T-helper 2 cell (primary cell): ENCODE measurements at places on chromosomes 1 and 21.

DNA sequence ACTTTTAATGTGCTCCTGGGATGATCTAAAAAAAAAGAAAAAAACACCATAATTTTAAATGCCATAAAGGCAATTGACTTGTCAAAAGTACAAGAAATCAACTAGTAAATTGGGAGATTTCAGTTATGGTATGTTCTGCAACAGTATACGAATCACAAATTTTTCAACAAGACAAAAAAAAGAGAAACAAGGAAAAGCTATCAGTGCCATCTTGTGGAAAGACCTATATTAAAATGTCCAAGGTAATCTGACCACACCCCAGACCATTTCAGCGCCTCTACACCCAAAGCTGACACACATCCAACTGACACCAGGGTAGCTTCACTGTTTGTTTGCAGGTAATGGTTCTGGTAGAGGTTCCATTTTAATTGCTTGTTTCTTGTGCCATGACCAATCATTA lies 5.0 kb upstream of the DUSP23 start:
- DNase-seq: no peak

GRCh38 chr1:170146720-170147263 lies 1.0 kb downstream of the NTMT2 start:
- no peak for DNase-seq

GRCh38 chr1:206049919-206050600 lies 2.9 kb upstream of the RHEX start:
- DNase-seq: no peak

DNA sequence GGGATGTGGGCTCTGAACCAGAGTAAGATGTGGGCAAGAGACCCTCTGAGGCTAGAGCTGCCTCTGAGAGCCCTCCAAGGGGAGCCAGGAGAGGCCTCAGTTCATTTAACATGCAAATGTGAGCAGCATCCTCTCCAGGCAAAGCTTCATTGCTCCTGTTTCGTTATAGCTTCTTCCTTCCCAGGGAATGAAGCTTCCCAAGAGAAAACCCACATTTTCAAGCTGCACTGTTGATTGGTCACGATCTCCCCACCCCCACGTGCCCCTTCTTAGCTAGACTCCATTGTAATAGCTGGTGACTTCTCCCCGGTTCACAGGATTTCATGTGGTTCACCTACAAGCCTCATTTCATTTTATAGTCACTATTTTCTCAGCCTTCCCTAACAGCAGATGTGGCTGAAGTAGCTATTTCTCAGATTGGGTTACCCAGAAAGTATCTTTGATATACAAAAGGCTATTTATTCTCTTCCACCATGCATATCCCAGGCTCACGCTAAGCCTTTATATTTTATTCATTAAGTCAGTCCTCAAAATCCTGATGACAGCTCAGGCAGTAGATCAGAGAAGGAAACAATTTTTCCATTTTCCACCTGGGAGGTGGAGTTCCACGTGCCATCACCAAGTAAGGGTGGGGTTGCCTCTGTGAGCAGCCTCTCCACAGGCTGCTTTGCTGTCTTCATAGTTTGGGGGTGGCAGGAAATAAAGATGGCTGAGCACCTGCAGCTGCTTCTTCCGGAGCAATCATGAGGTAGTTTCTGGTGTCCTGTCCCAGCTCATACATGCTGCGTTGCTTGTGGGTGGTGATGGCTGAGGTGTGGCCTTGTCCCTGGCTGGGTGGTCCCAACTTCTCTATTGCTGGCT lies 178.3 kb upstream of the RAB4A start:
- DNase-seq: no peak

GRCh38 chr1:118987468-118988185 lies 516 bp downstream of the TBX15 start:
- DNase-seq: no peak

- DNase-seq: no peak
Measured at GRCh38 chr1:35717911-35718476, 690 bp downstream of the C1orf216 start.

DNA sequence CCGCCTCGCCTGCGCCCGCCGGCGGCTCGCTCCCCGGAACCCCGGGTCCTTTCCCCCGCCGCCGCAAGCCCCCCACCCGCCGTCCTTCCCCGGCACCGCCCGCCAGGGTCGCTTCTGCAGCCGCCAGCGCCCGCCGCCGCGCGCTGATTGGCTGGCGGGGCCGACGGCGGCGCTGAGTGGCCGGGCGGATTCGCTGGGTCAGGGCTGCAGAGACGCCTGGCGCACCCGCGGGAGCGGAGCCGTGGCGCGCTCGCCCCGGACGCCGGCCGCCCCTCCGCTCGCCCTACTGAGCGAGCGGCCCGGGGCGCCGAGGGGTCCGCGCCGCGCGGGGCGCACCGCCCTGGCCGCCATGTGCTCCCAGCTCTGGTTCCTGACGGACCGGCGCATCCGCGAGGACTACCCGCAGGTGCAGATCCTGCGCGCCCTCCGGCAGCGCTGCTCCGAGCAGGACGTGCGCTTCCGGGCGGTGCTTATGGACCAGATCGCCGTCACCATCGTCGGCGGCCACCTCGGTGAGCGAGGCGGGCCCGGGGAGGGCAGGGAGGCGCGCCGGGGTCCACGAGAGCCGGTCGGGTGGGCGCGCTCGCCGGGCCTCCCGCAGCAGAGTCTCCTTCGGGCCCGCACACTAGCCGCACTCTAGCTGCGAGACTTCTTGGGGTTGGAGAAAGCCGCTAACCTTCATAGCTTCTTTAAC lies at the start of gene RIMKLA:
Gene RIMKLA, plus strand, starts transcription at position 207 of the 694 bp plus-strand sequence. Its CDS starts 143 bp downstream, at position 350.
- DNase-seq: peak; percentile 10

GRCh38 chr21:36883532-36884486 lies 82.7 kb downstream of the HLCS start:
- no peak for DNase-seq

- no peak for DNase-seq
Measured at GRCh38 chr1:41226815-41227434, 15.2 kb downstream of the SCMH1 start.

- no peak for DNase-seq
Measured at GRCh38 chr1:56339786-56340465, 239.4 kb downstream of the PLPP3 start.

DNA sequence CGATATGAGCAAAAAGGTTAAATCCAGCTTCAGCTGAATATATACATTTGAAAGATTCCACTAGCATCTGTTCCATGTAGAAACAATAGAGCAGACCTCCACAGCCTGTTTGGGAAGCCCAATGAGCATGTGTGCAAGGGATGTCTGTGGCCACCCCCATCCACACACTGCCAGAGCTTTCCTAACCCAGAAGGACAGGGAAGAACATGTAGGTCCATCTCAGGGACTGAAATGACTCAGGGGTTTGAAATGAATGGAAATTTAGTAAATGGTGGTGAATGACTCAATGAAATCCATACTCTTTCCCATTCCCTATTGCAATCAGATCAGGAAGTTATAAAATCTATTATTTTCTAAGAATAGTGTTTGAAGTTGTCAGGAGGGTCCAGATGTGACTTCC lies 397.2 kb downstream of the DUSP10 start:
- no peak for DNase-seq

- DNase-seq: no peak
Measured at GRCh38 chr1:93666613-93667384, 14.8 kb downstream of the BCAR3 start.

- peak; percentile 84 for DNase-seq
Measured at GRCh38 chr1:198156745-198157240, at the start of gene NEK7. NEK7 (plus strand) TSS chr1:198156998; CDS start chr1:198232581, 75,583 bp downstream.

DNA sequence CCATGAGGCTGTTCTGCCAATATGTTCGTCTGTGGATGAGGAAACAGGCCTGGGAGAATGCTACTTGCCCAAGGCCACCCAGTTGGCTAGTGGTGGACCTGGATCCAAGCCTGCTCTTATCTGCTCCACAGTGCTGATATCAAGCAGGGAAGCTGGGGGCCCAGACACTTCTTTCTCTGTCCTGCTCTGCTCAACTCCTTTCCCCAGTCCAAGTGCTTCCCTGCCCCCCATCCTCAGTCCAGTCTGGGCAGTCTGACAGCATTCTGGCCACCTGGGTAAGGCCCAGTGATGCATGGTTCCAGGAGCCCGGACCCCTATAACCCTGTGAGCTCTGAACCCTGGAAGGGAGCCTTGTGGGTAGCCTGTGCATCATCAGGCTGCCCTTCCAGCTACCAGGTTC lies 4.2 kb upstream of the PAQR7 start:
- no peak for DNase-seq

DNA sequence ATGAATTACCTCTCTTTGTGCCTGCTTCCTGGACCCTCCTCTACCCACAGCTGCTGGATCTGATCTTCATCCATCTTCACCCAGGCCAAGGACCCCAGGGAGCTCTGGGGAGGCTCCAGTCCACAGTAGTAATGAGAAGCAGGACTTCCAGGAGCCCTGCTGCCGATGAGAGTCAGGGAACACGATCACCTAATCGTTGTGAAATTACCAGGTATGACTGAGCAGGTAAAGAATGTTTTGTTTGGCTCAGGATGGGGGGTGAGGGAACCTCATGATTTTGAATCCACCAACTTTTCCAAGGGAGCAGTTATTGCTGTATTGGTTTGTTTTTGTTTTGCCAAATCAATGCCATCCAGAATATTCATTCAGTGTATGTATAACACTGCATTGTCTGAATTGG lies 454.0 kb downstream of the PLPP3 start:
- DNase-seq: no peak

DNA sequence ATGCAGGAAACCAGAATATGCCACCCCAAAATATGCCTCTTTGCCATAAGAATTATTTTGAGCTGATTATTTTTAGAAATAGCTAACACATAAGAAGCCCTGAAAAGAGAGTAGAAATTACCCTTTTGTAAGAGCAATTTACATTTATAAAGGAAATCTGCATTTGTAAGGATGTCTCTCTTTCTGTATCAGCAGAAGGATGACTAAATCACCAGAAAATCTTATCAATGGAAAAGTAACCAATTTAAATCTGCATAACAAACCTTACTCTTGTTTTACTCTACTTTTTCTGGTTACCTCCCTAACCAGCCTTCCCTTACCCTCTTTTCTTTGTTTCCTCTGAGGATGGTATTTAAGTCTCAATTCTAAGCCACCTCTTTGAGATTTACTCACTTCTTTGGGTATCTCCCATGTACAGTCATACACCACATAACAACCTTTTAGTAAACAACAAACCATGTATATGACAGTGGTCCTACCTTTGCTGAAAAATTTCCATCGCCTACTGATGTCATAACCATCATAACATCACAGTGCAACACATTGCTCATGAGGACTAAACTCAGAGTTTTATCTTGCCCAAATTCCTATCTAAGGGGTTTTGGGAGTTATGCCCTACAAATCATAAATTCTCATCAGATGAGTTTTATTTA lies 126.6 kb upstream of the PLPPR4 start:
- DNase-seq: no peak

DNA sequence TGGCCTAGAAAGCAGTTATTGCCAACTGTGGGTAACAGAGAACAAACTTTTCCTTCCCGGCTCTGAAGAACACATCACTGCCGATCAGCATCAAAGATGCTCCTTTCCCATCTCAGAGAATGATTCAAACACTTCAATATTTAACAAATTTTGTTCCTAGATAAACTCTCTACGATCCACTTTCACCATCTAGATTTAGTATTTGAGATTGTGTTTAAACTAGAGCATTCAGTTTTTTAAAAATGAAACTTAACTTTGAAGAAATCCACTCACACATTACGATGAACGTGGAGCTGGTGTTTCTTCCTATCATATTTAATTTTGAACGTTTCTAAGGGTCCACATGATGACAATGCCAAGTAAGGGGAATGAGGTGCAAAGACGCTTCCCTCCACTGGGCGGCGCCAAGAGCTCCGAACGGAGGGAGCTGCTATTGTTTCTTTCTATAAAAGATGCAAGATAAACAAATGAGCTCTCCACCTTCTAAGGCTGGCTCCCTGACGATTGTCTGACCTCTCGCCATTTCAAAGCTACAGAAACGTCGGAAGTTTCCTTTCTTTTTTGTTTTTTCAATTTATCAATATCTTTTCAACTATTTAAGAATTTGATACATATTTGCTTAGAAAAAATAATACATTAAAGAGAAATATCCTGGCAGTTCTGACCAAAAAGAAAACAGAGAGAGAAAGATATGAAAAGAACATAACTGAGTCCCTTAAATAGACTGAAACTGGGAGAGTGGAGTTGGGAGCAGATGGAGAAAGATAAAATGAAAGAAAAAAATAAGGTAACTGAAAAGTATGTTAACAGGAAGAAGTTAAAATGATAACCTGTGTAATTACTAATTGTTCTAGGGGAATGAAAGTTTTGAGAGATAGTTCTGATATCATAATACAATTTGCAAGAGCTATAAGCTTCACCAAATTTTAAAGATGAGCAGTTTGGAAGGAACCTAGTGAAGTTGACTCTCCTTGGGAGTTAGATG lies 4.4 kb upstream of the BARHL2 start:
- DNase-seq: peak; percentile 64

GRCh38 chr1:65924471-65924870 lies 131.8 kb downstream of the PDE4B start:
- no peak for DNase-seq

DNA sequence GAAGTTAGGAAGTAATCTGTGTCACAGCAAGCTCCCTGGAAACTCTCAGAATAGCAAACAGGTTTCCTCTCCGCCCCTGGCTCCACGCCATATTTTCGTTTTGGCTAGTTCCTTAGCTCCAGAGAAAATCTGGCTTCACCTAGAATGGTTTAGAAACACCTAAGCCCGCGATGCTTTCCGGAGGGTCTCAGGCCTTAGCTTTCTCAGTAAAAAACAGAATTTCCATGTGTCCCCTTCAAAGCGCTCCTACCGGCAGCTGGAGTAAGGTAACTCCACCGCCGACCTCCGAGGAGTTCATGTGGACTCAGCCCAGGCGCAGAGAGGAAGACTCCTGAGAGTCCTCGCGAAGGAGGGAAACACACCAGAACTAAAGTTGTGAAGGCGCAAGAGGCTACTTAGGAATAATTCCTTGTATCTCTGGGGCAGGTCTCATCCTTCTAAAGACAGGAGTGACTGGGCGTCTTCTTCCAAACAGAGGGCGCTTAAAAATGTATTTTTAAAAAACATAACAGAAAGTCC lies 406 bp downstream of the KIAA0040 start:
- DNase-seq: peak; percentile 35

DNA sequence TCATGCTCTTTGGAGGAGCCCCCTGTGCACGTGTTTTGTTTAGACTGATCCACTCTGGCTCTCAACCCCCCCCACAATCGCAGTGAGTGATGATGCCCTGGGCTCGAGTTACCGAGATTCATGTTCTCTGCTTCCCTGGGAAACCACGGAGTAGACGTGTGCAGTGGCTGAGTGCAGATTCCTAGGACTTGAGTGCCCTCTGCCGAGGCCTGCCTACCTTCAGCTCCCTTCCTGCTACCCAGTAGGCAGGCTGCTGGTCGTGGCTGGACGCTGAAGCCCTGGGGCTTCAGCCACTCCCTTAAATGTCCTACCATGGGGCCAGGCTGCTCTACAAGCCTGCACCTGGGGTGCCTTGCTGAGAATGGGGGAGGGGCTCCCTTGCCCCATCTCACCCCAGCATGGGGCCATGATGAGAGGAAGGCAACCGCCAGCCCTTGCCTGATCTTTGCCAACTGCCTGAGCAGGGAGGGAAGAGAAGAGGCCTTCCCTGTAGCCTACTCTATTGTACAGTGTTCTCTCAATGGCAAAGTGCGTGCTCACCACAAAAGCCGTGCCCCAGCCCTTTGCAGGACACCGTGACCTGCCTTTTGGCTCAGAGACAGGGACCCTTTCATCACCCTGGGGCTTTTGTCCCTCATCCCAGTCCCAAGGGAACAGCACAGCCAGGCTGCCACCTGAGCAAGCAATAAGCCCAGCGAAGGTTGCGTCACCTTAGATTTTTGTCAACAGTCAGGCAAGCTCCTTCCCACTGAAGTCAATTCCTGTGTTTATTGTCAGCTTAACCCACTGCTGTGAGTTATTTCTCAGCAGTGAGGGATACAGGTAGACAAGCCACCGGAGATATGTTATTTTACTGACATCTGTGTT lies 4.1 kb upstream of the GRIK3 start:
- DNase-seq: no peak

- DNase-seq: no peak
Measured at GRCh38 chr1:166925810-166926478, 49.4 kb downstream of the ILDR2 start.
